ENCODE measurements at places on chromosomes 16 and 17.

GRCh38 chr16:70735141-70735979 is 49.5 kb upstream of the MTSS2 start:
- peak; percentile 57 for DNase-seq

- peak; percentile 48 for DNase-seq
Observed at GRCh38 chr17:34171245-34171818, 83.8 kb upstream of the CCL2 start.

DNA sequence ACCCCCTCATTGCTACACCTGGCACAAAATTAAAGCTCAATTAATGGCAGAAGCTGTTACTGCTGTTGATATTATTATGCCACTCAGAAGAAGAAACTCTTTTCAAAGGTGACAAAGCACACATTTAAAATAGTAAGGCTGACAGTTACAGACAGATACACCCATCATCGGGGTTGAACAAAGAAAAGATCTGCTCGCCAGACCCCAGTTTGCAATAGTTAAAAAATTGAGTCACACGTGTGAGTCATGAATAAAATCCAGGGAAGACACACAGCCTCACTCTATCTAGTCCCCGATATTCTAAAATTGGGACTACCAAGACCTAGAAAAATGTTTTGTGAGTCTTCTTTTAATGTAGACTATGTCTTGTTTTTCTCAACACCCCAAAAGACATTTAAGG is 330.0 kb upstream of the SOX9 start:
- DNase-seq: peak; percentile 4

DNA sequence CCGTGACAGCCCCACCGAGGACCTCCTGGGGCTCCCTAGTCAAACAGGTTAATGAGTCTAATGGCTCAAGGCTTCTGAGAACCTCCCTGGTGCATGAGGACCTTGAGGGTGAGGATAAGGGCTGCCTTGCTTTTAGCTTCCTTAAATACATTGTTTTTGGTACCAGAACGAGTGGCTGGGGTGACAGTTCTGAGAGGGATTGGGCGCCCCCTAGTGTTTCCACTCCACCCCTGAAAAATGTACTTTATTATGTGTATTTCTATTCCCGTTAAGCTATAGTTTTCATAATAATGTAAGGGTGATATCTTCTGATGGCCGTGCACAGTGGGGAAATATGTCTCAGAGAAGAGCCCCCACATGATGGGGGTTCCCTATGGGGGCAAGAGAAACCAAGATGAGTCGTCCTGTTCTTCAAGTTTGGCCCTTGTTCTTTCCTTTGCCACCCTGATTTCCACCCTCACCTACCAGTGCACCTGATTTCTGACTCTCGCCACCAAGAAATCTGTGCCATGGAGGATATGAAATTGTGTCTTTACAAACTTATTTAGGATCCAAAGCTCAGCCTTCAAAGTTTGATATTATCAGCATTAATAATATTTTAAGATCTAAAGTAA is 14.5 kb upstream of the VWA3A start:
- DNase-seq: peak; percentile 68

DNA sequence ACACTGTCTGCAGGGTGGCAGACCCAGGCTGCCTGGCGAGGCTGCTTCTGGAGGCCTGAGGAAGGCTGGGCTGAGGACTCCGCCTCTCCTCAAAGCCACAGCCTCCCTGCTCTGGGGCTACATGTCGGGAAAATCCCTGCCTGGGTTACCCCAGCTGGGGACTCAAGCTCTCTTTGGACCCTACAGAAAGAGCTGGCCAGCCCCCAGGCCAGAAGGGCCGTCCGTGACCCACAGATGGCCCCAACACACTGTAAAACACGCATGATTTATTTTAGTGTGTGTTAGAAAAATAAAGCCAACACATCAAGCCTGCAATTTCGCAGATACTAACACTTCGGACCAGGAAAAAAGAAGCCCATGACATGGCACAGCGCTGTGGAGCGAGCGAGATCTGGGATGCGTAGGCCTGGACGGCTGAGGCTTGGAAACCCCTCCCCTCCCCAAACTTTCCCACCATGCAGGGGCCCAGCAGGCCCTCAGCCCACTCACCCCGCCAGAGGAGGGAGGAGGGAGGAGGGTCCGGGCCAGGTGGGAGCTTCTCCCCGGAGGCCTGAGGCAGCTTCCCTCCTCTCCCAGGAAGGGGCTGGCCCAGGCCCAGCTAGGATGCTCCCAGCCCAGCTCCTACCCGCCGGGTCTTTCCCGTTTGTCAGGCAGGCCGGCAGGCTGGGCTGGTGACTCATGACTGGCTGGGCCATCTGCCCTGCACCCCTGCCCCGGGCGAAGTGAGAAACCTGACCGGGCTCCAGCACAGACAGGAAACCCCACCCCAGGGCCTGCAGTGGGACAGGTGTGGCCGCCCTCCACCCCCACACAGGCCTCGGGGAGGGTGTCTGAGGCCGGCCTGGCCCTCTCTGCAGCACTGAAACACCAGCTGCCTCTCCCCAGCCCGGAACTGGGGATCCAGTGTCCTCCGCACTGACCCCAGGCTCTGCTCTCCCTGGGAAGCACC is 34.1 kb upstream of the SLC38A10 start:
- DNase-seq: peak; percentile 94

- no peak for DNase-seq
Observed at GRCh38 chr17:59494757-59495368, 70.5 kb upstream of the DHX40 start.

DNA sequence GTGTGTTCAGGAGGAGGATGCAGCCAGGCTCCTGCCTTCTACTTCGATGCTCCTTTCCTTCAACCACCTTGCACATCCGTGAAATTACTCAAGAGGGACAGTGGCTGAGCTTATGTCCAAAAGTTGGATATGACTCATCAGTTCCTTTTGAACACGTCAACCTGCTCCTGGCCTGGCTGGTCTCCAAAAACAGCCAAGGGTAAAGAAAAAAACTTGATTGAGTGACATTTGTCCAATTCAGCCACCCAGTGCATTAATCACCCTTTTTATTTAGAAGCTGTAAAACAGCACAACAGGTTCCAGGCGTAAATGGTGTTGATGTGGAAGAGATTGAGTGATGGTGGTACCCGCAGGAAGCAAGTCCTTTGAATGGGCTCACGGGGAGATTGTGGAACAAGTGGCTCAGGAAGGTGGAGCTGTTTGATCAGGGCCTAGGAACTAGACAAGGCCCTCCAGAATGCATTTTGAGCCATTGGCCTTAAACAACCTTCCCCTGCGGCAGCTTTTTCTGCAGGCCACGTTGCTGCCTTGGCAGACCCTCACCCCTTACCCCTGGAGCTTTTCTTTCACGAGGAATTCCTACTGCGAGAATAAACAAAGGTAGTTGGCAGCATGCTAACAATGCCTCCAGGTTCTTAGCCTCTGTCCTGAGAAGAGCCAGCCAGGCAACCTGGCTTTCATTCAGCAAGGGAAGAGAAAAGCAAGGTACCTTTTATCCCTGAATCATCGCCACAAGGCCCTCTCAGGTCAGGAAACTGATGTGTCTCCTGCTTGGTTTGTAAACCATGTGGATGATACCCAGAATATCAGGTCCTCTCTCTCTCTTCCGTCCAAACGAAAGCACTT is 173.3 kb upstream of the CACNG5 start:
- peak; percentile 27 for DNase-seq

DNA sequence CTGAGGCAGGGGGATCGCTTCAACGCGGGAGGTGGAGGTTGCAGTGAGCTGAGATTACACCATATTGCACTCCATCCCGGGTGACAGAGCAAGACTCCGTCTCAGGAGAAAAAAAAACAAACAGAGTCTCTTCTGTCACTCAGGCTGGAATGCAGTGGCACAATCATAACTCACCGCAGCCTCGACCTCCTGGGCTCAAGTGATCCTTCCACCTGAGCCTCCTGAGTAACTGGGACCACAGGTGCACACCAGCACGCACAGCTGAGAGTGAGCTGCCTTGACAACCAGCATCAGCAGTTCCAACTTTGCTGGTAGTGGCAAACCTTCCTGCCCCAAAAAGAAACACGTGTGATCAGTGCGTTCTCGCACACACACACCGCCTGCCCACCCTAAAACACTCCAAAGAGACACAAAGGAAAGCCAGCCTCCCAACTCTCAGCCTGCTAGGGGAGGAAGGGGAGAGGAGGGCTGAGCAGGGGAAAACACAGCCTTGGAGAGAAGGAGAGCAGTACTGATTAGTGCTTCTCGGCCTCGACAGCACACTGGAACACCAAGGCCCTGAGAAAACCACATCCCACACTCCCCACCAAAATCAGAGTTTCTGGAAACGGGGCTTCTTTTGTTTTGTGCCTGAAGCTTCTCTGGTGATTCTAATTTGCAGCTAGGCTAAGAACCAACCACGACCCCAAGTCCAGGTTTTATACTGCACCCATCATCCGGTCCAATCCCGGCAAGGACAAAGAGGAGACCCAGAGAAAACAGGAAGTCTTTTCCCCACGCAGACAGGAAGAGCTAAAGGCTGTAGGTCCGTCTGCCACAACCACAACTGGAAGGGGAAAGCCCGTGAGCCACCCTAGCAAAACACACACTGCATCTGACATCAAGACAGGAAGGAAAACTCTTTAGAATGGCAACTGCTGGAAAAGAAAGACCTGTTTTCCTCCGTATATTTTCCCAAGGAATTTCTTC is 28.8 kb downstream of the ZCCHC14 start:
- DNase-seq: peak; percentile 38

GRCh38 chr16:83542491-83542890 is 265.3 kb upstream of the HSBP1 start:
- DNase-seq: no peak
